Sigmoid colon (tissue), 7 donors: ENCODE measurements at places on chromosomes 3 and 15. TPM values are rescaled to one million over a fixed set of nuclear protein-coding genes. Genes with fewer than 3 reads are reported as not detected.

Gene CDCP1
- 0.71 TPM for total RNA-seq

Gene ANKRD63
- total RNA-seq: 1.6 TPM

Gene AMIGO3
- total RNA-seq: 0.71 TPM

Gene ZNF770
- total RNA-seq: 20.4 TPM

Gene DUT
- 76.2 TPM for total RNA-seq

DNA sequence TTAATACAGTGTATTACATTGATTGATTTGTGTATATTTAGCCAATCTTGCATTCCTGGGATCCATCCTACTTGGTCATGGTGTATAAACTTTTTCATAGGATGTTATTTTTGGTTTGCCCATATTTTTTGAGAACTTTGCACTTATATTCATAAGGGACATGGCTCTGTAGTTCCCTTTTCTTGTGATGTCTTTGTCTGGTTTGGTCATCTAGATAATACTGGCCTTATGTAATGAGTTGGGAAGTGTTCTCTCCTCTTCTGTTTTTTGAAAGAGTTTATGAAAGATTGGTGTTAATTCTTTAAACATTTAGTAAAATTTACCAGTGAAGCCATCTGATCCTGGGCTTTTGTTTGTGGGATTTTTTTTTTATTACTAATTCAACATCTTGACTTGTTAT is 9.6 kb downstream of the CHST13 start:
- no peak for DNase-seq

GRCh38 chr3:38603731-38604131 is 45.8 kb downstream of the SCN5A start:
- DNase-seq: peak; percentile 54

- DNase-seq: no peak
Observed at GRCh38 chr15:66641485-66642315, 60.3 kb upstream of the SMAD6 start.

GRCh38 chr3:40713306-40713705 is 188.5 kb downstream of the ZNF621 start:
- DNase-seq: no peak

- no peak for DNase-seq
Observed at GRCh38 chr3:138219255-138219654, 32.2 kb downstream of the ARMC8 start.

GRCh38 chr15:25374143-25374542 is 64.7 kb downstream of the UBE3A start:
- no peak for DNase-seq

DNA sequence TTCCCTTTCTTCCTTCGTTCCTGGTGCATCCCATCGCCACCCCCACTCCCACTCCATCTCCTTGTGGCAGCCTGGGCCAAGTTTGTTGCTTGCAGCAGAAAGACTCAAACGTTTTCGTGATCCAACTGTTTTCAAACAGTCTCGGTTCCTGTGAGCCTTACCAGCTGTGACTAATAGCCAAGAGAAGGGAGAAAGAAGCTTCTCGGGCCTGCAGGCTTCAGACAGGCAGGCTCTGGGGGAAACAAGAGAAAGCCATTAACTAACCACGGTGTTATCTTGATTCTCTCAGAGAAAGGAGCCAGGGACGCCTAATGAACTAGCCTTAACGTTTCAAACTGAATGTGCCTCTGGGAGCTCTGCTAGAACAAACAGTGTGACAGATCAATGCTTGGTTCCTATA is 742.0 kb downstream of the NR2F2 start:
- DNase-seq: no peak

DNA sequence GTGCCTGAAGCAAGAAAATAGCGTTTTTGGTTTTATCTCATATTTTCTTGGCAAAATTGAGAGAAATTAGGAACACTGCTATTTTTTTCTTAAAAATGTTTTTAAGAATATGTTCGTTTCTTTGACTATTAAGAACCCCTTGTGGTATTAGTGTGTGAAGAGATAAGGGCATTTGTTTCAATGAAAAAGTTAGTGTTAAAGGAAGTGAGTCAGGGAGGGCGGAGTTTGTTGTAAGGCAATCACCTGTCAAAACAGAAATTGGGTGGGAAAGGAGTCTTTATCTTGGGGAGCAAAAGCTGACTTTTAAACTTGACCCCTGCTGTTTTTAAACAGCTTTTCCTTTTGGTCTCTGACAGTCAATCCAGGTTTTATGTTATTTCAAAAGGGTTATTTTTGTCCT is 4.2 kb downstream of the RAP2B start:
- DNase-seq: no peak

GRCh38 chr3:74067296-74067695 is 442.6 kb upstream of the PDZRN3 start:
- DNase-seq: no peak

DNA sequence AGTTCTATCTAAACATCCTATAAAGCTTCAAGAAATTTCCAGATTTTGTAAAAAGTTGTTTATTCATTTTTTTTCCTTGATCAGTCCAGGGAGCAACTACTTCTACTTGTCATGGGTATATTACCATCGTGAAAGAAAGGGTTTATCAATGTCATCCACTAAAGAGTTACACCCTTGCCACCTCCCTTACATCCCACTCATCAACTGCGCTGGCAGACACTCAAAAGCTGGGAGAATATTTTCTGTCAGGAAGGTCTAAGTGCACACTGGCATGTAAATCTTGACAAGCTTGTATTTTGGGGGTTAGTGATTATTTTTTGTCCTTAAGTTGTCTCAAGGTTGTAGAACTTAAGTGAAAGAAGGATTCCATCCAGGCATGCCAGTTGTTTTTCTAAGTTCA is 188.3 kb upstream of the ARL6 start:
- DNase-seq: no peak

GRCh38 chr3:25460751-25461150 is 32.7 kb downstream of the RARB start:
- no peak for DNase-seq

DNA sequence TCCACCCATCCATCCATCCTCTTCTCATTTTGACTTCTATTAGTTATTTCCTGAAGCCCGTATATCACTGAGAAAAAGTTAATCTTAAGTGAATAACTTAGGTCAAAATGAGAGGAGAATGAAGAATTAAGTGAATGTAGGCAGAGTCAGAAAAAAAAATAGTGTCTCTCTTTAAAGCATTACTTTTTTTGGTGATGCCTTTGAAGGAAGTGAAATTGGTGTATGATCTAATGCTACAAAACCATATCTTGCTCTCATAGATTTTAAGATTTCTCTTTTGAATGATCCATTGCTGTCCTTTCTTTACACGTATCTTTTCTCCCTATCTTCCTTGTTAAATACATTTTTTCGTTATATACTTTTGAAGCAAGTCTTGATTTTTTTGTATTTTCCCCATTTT is 23.4 kb downstream of the FNDC3B start:
- DNase-seq: no peak
